Glutamatergic neuron (in vitro differentiated cells): ENCODE measurements at places on chromosomes 3 and 15.

GRCh38 chr15:43441316-43441715, 51.6 kb downstream of the TP53BP1 start:
- DNase-seq, result no peak
- H3K27ac ChIP-seq, result no peak overlapping the region
- H3K4me3 ChIP-seq, result no peak overlapping the region
- H3K36me3 ChIP-seq, result no peaks in the 10 kb centered on the region
- no peaks in the 10 kb centered on the region for H3K27me3 ChIP-seq
- H3K4me1 ChIP-seq, result peaks cover 5% of the 10 kb centered on the region

DNA sequence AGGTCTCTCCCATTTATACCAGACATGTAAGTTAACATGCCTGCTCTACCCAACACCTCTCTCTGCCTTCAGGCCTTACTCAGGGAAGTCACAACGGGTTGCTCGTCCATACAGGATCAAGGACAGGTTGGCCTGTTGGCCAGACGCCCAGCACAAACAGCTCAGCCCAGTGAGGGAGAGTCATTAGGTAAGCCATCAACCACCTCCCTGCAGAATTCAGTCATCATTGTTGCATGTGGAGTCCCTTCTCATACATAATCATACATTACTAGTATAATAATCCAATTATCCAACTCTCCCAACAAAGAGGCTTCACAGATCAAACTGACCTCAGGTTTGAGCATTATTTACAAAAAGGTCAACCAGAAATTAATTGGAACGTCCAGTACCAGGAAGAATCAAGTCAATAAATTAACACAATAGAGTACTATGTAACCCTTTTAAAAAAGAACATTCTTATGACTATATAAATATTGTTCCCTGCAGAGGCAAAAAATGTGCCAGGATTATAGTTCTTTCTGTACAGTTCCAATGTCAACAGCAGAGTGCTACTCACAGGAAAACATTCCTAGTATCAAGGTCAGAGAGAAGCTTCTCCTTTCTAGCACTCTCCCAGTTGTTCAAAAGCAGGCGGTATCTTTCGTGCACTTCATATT, 33.2 kb downstream of the HOMER2 start:
- no peak overlapping the region for H3K4me3 ChIP-seq
- H3K27ac ChIP-seq, result no peak overlapping the region
- H3K4me1 ChIP-seq, result peaks cover under 1% of the 10 kb centered on the region
- no peak for DNase-seq

DNA sequence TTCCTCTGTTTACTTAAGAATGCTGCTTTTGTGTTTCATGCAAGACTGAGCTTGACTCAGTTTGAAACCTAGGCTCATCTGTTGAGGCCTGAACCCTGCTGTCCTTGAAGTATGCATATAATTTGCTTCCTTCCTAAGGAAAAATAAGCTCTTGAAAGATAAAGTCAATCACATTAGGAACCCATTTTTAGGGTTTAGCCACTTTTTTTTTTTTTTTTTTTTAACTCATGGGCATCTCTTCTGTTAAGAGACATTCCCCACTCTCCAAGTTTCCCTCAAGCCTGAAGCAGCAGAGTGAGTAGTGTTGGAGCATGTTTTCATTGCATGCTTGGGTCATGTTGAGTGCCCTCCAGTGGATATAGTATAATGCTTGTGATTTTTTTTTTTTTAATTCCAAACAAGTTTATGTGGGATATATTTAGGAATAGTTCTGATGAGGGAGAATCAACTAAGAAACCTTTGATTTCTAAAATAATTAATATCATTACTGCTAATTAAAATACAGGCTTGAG, 3.6 kb downstream of the CTNNB1 start:
- peak overlapping the region; percentile 69 for H3K4me3 ChIP-seq
- H3K27me3 ChIP-seq, result peaks cover 2% of the 10 kb centered on the region
- H3K27ac ChIP-seq, result no peak overlapping the region
- peaks cover 44% of the 10 kb centered on the region for H3K4me1 ChIP-seq
- no peaks in the 10 kb centered on the region for H3K36me3 ChIP-seq

GRCh38 chr15:79602731-79603130, 170.6 kb downstream of the MINAR1 start:
- DNase-seq, result no peak
- peaks cover under 1% of the 10 kb centered on the region for H3K27me3 ChIP-seq
- no peak overlapping the region for H3K27ac ChIP-seq
- H3K36me3 ChIP-seq, result no peaks in the 10 kb centered on the region

GRCh38 chr3:159634483-159634882, 354.2 kb upstream of the IL12A start:
- no peak overlapping the region for H3K4me3 ChIP-seq
- H3K36me3 ChIP-seq, result no peaks in the 10 kb centered on the region
- no peak overlapping the region for H3K27ac ChIP-seq
- H3K27me3 ChIP-seq, result peaks cover 2% of the 10 kb centered on the region
- DNase-seq, result no peak

GRCh38 chr3:74059923-74060600, 435.3 kb upstream of the PDZRN3 start:
- H3K36me3 ChIP-seq, result no peaks in the 10 kb centered on the region
- H3K27me3 ChIP-seq, result peaks cover 2% of the 10 kb centered on the region
- no peak overlapping the region for H3K27ac ChIP-seq
- no peak overlapping the region for H3K4me3 ChIP-seq
- H3K4me1 ChIP-seq, result peaks cover 6% of the 10 kb centered on the region

DNA sequence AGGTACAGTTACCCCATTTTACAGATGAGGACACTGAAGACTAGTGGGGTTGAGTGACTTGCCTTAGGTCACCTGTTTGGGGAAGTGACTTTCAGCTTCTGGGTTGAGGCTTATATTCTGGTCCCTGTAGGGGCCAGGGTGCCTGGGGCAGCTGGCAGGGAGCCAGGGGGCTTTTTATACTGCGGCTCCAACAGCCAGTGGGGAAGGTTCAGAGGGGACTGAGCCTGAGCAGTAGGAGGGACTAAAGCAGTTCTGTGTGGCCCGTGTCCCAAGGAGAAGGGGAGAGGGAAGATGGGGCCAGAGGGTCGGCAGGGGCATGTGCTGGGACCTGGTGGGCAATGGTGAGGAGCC, 37.7 kb downstream of the SLC6A6 start:
- no peak overlapping the region for H3K27ac ChIP-seq
- H3K4me3 ChIP-seq, result no peak overlapping the region
- H3K4me1 ChIP-seq, result peaks cover 11% of the 10 kb centered on the region
- peaks cover 5% of the 10 kb centered on the region for H3K36me3 ChIP-seq
